ENCODE measurements at places on chromosomes 7 and 10. TPM values are rescaled to one million over a fixed set of nuclear protein-coding genes. Genes with fewer than 3 reads are reported as not detected.

The STEAP2 gene
- 0.64 TPM for total RNA-seq

The MYH16 gene
- total RNA-seq: 0.87 TPM

The TWIST1 gene
- total RNA-seq: 29.9 TPM

The TSPAN12 gene
- total RNA-seq: 3.7 TPM

The RAPGEF5 gene
- 6.5 TPM for total RNA-seq

The OPALIN gene
- not detected for total RNA-seq

The SSC4D gene
- total RNA-seq: 0.75 TPM

The GDF10 gene
- not detected for total RNA-seq

The GSTO2 gene
- total RNA-seq: 1.4 TPM

The PON1 gene
- total RNA-seq: not detected

The ASL gene
- 43.8 TPM for total RNA-seq

The SHTN1 gene
- total RNA-seq: 9.5 TPM

The KIF5B gene
- 85.1 TPM for total RNA-seq

The TPST1 gene
- total RNA-seq: 24.7 TPM

Data from A375 (cell line).